HS-27A (cell line): ENCODE measurements at places on chromosomes 12 and 14.

DNA sequence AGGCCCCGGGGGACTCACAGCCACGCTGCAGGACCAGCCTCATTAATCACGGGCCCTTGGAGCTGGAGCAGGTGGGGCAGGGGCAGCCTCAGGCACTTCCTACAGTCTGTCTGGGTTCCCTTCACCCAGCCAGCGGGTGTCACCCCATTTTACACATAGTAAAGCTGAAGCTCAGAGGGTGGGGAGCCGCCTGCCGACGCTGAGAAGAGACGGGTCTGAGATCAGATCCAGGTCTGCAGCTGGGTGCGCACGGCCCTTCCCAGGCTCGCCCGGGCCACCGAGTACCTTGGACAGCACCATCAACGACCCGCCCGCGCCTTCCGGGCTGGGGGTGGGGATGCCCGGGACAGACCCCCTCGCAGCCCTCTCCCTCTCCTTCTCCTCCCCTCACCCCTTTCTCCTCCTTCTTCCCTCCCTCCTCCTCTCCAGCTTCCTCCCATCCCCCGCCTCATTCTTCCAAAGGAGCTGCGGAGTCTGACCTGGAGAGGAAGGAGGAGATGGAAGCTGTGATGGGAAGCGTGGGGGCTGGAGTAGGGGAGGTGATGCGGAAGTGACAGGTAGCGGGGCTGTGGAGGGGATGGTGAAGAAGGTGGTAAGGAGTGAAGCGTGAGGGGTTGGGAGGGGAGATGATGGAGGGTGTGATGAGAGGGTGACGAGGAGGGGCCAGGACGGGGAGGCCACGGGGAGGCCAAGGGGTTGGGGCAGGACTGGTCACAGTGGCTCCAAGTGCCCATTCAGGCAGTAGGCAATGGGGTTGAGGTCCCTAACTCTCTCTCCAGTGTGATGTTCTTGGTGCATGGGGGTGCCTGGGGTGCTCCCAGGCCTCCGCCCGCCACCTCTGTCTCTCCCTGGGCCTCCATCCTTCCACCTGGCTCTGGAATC, 8.8 kb downstream of the DTX1 start:
- no peak for DNase-seq

DNA sequence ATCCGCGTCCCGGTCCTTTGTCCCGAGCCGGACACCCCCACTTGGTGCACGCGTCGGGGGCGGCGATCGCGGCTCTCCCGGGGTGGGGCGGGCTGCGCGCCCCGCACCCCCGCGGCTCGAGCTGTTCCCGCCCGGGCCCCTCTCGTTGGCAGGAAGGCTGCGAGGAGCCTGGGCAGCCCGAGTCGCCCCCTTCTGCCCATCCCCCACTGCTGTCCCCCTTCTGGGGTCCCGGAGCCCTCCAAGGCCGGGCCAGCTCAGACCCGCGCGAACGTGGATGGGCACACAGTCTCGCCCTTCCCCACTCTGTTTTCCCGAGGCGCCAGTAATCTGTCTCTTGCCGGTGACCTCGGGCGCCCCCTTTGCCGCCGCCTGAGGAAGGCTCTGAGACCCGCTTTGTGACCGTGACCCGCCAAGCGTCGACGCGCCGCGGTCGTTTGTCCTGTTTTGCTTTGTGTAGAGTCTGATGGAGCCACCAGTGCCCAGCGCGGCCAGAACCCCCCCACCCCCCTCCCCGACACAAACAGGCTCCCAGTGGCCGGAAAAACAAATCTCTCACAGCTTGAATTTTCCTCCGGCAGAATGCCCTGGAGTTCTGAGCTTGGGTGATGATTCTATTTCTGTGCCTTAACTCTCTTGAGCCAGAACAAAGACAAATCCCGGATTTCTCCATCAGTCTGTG, 610 bp downstream of the C14orf132 start:
- DNase-seq: no peak

GRCh38 chr12:28240853-28241252, 50.6 kb downstream of the CCDC91 start:
- no peak for DNase-seq

DNA sequence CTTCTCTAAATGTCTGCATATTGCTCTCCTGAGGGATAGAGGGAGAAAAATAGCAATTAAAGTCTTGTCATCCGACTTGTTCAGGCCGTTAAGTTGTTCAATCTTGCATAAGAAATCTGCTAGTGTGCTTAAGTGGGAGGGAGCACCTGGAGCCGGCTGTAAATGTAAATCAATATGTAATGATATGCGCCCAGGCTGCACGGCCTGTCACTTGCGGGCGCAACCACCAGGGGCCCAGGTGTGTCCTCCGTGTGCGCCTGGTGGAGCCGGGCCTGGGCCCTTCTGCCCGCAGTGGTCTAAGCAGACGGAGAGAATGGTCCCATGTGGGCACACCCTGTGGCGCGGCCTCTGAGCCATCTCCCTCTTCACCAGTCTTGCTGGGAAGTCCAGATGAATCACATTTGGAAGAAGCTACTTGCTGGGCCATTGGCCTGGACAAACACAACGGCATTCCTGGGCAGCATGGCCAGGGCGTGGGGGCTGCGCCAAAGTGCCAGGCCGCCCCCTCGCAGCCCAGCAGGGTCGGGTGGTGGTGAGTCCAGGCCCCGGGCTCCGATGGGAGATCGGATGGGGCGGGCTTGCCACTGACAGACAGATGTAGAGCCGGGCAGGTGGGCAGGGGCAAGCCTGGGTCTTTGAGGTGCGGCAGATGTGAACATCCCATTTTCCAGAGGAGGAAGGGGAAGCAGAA, 193.3 kb upstream of the C14orf180 start:
- DNase-seq: no peak
